Pons (tissue), 1 donor: ENCODE measurements at places on chromosomes 3 and 15.

GRCh38 chr3:100149130-100149529 lies 34.8 kb upstream of the FILIP1L start:
- no peak for DNase-seq

GRCh38 chr15:79478108-79478507 lies 46.0 kb downstream of the MINAR1 start:
- no peak for DNase-seq

DNA sequence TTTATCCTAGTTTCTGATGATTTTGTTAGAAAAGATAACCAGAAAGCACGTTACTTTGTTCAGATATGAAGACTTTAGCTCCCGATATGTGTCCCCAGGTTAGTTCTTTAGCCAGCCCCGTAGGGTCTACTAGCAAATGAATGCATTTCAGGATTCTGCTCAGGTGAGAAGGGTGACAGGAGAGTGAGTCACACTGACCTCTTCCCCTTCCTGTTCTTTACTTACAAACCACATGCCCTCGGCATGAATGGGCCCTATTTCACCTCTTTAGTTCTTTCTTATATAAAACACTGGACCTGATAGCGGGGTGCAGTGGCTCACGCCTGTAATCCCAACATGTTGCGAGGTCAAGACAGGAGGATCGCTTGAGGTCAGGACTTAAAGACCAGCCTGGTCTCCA lies 98.4 kb downstream of the SLC49A4 start:
- DNase-seq: no peak

DNA sequence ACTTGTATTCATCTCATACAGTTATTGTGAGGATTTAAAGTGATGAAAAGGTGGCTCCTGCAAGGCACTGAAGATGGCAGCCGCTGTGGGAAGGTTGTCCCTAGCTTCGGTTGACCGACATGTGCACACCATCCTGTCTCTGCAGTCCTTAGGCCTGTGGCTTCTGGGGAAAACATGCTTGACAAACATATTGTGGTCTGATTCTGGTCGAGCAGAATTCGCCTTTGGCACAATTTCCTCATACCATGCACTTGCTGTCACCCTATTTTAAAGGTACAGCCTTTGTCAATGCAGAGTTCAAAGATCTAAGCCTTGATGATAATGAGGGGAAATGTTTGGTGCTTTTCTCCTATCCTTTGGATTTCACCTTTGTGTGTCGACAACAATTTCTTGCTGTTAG lies 50.9 kb downstream of the PRICKLE2 start:
- DNase-seq: no peak

DNA sequence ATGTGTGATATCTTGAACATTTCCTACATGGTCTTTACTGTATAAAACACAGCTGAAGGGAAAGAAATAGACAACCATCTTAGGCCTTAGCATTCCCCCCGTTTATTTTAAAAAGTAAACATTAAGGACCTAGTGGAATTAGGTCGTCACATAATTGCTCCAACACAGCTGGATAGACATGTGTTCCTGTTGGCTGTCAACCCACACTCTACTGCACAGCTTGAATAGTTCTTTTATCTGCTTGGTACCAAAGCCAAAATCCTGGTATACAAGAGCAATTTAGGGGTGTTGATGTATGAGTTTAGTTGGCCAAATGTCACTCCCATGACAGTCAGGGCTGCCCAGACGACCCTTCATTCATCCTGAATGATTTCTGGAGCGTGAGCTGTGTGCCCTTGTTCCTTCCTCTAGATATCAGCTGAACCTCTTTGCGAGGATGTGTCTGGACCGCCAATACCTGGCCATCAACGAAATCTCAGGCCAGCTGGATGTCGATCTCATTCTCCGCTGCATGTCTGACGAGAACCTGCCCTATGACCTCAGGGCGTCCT lies 179.7 kb downstream of the ITPR1 start:
- DNase-seq: no peak

- DNase-seq: no peak
Observed at GRCh38 chr3:49791571-49791970, 5.2 kb upstream of the IP6K1 start.

GRCh38 chr3:71110385-71111222 lies 472.9 kb downstream of the FOXP1 start:
- no peak for DNase-seq

GRCh38 chr15:61146931-61147230 lies 82.2 kb downstream of the RORA start:
- DNase-seq: no peak

GRCh38 chr3:73469331-73469730 lies 155.4 kb downstream of the PDZRN3 start:
- DNase-seq: no peak

DNA sequence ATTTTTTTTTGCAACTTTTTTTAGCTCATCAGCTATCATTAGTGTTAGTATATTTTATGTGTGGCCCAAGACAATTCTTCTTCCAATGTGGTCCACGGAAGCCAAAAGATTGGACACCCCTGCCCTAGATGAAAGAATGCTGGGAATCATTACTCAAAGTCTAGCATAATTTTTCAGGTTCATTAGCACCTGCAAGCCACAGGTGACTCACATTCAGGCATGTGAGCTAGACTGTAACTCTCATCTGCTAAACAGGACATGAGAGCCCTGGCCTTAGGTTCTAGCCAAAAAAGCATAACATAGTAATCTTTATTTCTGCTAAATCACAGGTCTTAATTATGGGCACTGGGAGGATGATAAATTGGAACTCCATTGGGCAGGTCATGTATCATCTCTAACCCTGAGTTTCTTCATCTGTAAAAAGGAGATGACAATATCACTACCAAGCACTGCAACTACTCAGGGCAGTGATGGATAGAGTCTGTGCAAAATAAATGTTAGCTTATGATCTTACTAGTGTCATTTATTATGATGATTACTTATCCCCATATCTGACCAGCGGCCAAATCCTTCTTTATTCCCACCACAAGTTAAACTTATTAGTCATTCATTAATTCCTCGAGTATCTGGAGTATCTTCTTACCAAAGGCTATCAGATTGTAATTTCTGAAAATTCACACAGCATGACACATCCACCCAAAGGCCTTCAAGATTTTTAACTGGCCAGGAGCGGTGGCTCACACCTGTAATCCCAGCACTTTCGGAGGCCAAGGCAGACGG lies 125.0 kb downstream of the PLD1 start:
- DNase-seq: no peak

- no peak for DNase-seq
Observed at GRCh38 chr3:126351086-126351770, 6.0 kb downstream of the KLF15 start.

GRCh38 chr3:156180077-156180476 lies 59.7 kb downstream of the KCNAB1 start:
- DNase-seq: no peak
